ENCODE measurements at places on chromosomes 11 and 22.

GRCh38 chr11:65894034-65894591 lies 3.6 kb downstream of the CCDC85B start:
- DNase-seq = no peak

DNA sequence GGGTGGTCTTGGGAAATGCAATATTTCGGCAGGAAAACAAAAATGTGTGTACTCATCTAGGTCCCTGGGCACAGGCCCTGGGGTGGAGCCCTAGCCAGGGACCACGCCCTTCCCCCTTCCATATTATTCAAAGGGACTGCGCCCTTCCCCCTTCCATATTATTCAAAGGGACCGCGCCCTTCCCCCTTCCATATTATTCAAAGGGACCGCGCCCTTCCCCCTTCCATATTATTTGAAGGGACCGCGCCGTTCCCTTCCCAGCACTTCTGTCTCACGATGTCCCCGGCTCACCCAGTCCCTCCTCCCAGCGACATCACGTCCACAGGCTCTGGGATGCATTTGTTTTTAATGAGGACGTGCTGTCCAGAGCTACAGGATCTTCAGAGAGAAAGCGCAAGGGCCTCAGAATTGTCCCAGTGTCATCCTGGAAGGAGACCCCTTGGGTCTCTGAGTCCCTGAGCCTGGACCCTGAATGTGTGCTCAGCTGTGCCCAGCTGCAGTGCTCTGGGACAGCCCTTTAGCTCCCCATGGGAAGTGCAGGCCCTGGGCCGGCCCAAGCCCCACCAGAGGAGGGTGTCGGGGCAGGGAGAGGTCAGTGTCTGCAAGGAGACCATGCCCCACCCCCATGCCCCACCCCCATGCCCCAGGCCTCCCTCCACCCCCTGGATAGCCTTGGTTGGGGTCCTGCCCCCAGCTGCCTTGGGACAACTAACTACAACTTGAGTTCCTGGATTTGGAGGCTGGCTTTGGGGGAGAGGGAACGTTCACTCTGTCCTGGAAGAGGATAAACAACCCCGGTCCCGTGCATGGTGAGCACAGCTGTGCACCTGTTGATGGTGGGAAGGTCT lies 810.0 kb downstream of the BRD1 start:
- no peak for DNase-seq

DNA sequence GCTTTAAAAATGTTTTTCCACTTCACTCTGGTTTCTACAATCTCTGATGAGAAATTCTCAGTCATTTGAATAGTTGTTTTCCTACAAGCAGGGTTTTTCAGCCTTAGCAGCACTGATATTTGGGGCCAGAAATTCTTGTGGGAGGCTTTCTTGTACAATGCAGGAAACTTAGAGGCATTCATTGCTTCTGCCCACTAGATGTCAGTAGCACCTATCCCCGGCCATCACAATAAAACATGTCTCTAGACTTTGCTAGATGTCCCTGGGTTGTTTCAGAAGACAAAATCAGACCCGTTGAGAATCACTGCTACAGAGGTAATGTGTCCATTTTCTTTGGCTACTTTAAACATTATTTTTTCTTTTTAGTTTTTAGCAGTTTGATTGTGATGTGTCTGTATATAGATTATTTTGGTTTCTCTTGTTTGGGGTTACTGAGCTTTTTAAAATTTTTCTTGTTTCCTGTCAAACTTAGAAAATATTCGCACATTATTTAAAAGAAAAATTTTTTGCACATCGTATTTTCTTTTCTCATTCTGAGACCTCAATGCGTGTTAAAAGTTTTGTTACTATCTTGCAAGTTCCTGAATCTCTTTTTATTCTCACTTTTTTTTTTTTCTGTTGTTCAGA lies 60.8 kb upstream of the CCDC179 start:
- DNase-seq = peak; percentile 51

- DNase-seq = no peak
Observed at GRCh38 chr11:33895752-33896137, 3.9 kb upstream of the LMO2 start.

GRCh38 chr11:122731500-122731913 lies 76.0 kb downstream of the UBASH3B start:
- DNase-seq = peak; percentile 54

DNA sequence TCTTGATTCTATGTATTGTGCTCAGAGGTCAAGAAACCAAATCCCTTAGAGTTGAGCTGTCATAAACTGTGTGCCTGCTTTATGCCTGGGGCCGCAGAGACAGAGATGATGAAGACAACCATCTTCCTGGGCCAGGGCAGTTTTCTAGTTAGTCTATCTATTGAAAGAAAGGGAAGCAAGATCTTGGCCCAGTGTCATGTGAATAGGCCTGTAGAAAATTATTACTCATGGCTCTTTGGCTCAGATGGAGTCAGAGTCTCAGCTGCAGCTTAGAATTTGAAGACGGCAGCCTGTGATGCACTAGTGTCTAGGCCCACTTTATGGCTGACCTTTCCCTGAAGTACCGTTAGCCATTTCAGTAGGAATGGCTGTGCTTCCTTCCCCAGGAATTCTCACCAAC lies 112.0 kb downstream of the DBX1 start:
- DNase-seq = no peak

GRCh38 chr11:64196626-64197025 lies 9.9 kb upstream of the FERMT3 start:
- no peak for DNase-seq

- DNase-seq = no peak
Observed at GRCh38 chr11:95145430-95146060, 55.9 kb downstream of the ENDOD1 start.

DNA sequence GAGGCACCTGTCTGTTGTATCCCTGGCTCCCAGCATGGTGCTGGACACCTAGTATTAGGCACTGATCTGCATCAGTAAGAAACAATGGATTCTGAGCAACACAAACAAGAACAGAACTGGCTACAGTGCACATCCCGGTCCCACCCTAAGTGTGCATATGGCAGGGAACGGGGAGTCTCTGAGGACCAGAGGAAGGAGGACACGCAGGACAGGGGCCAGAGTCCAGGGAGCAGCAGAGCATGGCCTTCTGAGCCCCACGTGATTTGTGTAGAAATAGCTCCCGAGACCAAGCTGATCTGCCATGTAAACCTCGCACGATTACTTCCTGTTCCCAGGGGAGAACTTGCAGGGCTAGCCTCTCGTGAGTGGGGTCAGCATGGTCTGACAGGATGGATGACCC lies 12.7 kb upstream of the SNX32 start:
- no peak for DNase-seq

GRCh38 chr11:16799890-16800289 lies 61.4 kb downstream of the C11orf58 start:
- DNase-seq = no peak

- DNase-seq = no peak
Observed at GRCh38 chr11:119157063-119157462, 8.2 kb downstream of the ABCG4 start.

DNA sequence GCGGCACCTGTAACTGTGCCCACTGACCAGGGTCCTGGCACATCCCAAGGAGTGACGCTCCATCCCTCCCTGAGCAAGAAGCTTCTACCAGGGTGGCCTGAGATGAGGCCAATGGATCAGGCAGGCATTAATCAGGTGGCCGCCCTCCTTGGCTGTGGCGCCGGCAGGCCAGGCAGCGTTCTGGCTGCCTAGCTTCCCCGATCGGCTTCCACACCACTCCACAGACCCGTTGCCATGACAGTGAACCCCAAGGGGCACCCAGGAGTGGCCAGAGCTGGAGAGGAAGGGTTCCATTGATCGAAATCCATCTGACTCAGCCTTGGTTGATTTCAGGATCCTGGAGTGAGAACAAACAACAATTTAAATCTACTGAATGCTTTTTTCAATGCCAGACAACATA lies 20.5 kb downstream of the LRRC55 start:
- no peak for DNase-seq

GRCh38 chr11:78015878-78016277 lies 7.2 kb downstream of the KCTD14 start:
- DNase-seq = no peak

DNA sequence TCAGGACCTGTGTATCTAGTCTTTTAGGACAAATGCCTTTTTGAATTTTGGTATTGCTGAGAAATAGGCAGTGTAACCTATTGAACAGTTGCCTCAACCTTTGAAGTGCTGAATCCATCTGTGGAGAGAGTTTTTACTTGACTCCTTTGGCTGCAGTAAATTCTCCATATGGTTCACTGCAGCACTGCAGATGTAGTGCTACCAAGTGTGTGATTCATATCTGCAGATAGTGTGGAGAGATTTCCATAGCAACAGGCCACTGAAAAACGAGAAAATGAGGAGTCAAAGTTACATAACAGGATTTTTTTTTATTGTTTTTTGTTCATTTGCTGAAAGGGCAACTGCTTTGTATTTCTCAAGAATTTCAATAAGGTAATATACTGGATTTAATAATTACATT lies 356.1 kb downstream of the RAB38 start:
- peak; percentile 22 for DNase-seq

DNA sequence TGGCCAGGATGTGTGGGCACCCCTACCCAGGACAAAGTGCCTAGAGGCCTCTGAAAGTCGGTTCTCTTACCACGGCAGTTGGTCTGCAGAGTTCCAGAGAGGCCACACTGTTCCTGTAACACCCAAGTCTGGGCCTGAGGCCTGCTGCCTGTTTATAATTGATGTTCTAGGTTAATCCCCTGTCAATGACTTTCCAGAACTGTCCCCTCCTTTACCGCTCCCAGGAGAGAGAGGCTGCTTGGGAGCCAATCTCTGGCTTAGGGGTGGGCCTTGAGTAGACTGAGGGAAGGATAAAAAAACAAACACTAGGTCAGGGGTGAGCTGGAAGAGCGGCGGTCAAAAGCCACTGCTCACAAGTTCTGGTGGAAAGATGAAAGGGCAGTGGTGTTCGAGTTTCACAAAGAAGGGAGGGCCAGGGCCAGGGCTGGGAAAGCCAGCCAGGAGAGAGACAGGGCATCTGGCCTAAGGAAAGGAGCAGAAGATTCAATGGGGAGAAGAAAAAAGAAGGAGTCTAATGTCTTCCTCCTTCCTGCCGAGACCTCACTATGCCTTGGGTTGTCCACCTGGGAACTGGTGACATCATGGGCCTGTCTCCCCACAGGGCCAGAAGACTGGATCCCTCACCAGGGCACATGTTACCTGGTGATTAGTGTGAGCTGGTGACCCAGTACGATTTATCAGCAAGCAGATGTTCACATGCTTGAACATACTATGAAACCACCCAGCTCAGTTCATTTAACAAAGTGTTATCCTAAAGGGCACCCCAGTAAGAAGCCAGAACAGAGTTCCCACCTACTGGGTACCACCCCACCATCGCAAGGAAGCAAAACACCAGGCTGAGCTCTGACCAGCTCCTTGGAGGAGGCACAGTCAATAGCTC lies 50.2 kb downstream of the PC start:
- no peak for DNase-seq

- DNase-seq = no peak
Observed at GRCh38 chr11:10274726-10275125, 19.3 kb downstream of the SBF2 start.

DNA sequence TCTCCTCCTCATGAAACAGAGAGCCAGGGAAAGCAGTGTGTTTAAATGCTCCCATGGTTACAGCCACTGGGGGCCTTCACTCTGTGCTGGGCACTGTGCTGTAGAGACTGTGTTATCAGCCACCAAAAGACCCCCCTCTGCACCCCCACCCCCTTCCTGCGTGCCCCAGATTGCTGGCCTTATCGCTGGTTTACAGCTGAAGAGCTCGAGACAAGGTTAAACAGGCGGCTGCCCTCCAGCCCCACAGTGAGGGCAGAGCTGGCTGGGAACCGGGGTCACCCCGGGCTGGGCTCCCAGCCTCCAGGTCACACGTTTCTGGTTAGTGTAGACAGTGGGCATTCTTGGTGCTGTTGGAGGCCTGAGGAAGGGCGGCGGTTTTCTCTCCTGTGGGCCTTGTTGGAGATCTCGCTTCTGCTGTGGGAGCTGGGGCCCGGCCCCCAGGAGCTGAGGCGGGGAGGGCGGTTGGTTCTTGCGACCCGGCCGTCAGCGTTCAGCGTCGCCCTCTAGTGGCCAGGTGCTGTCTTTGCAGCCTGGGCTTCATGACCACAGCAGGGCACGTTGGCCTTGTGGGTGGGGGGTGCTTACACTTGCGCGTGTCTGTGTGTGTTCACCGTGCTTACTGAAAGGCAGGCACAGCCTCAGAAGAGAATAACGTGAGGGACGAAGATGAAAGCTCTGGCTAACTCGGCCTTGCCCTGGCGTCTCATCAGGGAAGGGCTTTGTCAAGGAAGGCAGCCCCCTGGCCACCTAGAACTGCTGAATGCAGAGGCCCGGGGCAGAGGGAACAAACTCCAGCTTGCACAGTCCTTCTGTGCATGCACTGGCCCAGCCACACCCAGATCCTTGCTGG lies 40.8 kb downstream of the TBC1D22A start:
- DNase-seq = no peak

GRCh38 chr11:2265396-2265795 lies 5.0 kb downstream of the ASCL2 start:
- DNase-seq = no peak

GRCh38 chr11:126006068-126006467 lies 56.6 kb downstream of the CDON start:
- no peak for DNase-seq

DNA sequence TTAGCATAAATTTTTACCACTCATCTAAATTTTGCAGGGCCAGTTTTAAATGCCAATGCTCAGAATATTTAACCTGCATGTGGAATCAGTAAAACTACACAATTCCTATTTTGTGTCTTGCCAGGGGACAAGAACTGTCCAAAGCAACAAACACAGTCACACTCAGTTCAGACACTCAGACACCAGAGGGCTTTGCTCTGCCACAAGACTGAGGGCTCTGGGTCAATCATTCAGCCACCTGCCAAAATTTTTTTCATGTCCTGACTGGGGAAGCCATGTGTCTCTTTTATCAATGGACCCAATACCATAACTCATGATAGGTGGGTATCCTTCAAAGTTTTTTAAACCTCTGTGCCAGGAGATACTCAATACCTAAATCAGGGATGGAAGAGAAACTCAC lies 304.0 kb upstream of the ANO3 start:
- DNase-seq = no peak

DNA sequence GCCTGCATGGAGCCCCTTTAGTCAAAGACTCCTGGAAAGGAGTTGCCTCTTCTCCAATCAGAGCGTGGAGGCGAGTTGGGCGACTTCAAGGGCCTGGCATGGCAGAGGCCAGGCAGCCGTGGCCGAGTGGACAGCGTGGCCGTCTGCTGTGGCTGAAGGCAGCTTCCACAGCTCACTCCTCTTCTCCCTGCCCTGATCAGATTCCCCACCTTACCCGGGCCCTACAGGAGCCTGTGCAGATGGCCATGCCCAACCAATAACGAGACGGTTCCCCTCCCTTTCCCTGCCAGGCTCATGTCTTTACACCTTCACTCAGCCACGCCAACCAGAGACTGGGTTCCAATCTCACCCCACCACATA lies 20.0 kb upstream of the SLC22A12 start:
- DNase-seq = no peak
